ENCODE measurements at places on chromosomes 6 and 20.

GRCh38 chr6:93940381-93940780 is 521.0 kb upstream of the EPHA7 start:
- no peak for DNase-seq

GRCh38 chr20:1652104-1652503 is 5.5 kb downstream of the SIRPG start:
- DNase-seq, result no peak

GRCh38 chr6:22965889-22966288 is 396.5 kb downstream of the HDGFL1 start:
- DNase-seq, result no peak

DNA sequence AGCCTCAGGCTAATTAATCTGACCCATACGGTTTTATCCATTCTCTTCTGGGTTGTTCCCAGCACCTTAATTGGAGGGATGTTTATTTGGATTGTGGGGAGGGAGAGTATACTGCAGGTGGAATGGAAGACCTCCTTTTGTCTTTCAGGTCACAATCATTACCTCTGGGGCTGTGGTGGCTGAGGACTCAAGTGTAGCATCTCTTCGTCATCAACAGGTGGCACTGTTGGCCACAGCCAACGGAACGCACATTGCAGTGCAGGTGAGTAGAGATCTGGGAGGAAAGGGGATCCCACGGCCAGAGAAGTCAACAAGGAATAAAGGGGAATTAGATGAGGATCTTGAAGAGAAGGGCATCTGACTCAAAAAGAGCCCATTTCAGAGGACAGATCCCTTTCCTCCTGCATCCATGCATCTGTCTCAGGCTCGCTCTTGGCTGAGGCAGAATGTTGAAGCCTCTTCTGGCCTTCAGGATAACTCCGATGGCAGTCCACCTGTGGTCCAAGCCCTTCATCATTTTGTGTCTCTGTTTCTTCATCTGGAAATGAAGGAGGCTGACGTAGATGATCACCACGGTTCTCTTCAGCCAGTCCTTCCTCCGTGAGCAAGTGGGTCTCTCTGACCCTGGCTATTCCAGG is 3.2 kb upstream of the DEF6 start:
- DNase-seq, result peak; percentile 43

- no peak for DNase-seq
These were observed 720.9 kb downstream of the GRIK2 start for GRCh38 chr6:102114402-102114801.

GRCh38 chr6:73857341-73857890 is 161.4 kb downstream of the CD109 start:
- DNase-seq, result no peak

DNA sequence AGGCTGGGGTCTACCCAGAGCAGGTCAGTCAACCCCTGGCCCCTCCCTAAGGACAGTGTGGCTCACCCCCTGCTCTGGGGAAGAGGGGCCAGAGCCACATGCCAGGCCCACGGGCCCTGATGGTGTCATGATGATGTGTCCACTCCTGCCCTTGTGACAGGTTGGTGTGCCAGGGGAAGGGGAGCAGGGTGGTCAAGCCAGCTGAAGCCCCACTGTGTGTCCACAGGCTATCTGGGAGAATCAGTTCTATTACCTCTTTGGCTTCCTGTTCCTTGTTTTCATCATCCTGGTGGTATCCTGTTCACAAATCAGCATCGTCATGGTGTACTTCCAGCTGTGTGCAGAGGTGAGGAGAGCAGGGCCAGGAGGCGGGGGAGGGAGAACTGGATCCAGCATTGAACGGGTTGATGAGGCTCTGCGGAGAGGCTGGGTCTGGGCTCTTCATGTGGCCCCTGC is 47.7 kb downstream of the PLAGL2 start:
- DNase-seq, result no peak

GRCh38 chr20:5612581-5613301 is 137.5 kb upstream of the SHLD1 start:
- no peak for DNase-seq

GRCh38 chr6:13788820-13789219 is 25.5 kb downstream of the MCUR1 start:
- DNase-seq, result no peak

DNA sequence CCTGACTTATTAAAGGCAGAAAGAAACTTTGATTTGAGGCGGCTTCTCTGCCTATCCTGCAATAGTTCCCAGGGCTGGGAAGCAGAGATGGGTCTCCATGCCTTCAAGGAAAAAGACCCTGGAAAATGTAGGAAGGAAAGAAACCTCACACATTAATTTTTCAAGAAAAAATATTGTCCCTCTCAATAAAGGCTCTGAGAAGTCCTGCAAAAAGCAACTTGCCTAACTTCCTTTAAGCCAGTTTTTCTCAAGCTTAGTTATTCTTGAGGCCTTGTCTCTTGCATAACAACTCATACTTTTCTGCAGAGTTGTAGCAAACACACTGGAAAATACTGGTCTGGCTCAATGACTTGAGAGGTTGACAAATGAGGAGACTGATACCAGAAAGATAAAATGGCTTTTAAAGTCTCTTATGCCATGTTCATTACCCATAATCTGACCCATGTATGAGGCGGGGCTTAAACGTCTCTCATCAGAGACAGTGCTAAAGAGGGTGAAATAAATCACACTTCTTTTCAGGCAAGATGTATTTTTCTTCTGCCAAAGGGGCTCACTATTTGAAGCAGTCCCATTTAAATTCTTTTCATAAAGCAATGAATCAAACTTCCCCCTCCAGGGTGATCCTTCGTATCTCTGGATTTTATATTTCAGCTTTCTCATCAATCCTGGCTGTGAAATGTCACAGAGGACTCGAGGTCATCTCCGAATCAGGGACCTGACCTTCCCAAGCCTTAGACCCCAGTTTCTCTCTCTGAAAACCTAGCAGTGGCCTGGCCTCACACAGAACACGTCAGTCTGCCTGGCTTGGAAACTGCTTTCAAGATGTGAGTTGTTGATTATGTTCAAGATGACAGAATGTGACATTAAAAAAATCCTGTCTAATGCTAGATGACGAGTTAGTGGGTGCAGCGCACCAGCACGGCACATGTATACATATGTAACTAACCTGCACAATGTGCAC is 82.3 kb upstream of the KCNG1 start:
- DNase-seq, result no peak

- no peak for DNase-seq
These were observed 2.5 kb upstream of the APOBEC2 start for GRCh38 chr6:41050536-41050935.

DNA sequence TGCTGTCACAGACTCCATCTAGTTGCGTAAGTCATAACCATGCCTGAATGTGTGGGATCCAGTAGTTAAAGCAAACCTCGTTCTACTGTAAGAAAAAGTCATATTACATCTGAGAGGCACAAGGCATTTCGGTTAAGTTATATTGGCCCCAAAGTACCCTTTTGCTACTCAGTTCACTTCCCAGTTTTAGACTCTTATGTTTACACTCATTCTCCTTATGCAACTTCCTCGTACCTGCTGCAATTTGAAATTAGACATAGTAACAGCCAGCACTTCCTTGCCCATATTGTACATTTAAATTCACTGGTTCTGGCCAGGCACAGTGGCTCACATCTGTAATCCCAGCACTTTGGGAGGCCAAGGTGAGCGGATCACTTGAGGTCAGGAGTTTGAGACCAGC is 37.0 kb downstream of the PEX7 start:
- no peak for DNase-seq

DNA sequence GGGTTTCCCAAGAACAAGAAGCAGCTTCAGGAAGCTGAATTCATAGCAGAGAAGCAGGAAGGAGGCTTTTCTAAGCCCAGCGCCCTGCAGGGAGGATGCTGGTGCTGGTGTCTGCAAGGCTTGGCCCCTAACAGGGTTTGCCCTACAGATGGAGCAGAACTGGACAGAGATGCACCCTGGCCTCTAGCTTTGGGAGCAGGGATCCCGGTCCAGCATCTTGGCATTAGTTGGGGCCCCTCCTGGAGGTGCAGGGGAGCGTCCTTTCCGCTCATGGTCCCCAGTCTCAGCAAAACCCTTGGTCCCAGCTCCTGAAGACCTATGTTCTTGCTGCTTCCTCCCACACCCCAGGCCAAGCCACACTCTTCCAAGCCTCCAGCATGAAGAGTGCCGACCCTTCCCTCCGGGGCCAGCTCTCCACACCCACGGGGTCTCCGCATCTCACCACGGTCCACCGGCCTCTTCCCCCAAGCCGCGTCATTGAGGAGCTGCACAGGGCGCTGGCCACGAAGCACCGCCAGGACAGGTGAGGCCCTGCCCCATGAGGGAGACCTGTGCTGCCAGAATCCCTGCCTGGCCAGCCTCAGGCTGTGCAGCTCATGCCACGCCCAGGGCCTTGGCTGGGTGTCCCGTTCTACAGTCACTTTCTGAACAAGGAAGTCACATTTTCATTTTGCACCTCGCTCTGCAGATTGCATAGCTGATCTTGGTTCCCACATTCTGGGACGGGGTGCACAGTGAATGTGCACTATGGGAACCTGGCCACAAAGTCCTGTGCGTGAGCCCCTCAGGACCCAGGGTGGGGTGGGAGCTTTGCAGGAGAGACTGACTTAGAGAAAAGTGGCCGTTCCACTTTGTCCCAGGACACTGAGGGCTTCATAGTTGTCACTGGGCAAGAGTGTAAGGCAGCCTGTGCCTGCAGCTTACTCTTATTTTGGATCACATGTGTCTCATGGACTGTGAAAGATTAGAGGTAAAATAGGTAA is 160.2 kb downstream of the SYCP2 start:
- no peak for DNase-seq

DNA sequence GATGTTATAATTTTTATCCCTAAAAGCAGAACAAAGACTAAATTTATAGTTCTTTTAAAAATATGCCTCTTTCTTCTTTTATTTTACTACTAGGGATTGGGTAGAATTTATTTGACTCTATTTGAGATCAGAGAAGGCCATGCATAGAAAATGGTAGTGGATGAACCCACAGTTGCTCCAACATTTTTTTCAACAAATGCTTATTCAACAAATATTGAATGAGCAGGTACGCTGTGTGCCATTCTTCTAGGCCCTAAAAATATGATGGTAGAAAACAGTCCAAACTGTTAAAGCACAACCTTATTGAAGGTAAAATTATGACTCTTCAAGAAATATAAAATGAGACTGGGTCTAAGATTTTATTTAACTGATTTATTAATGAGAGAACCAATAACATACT is 30.0 kb downstream of the OTOR start:
- no peak for DNase-seq

GRCh38 chr20:6944292-6944691 is 176.8 kb downstream of the BMP2 start:
- no peak for DNase-seq

- no peak for DNase-seq
These were observed 24.6 kb downstream of the VSTM2L start for GRCh38 chr20:37927410-37928095.

DNA sequence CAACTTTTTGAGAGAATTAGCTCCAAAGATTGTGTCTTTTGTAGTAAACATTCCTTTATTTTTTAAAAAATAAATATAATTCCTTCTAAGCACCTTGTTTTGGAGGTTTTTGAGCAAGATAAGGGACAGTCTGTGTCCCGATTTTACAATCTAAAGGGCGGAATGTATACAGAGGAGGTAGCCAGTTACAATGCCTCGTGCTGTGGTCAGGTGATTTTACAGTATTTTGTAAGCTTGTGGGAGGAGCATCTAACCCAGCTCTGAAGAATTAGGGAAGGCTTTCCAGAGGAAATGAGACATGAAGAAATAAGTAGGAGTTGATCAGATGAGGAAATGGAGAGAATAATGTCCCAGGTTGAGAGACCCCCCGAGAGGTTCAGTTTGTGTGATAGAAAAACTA is 1.3 kb downstream of the HINT3 start:
- DNase-seq, result no peak

DNA sequence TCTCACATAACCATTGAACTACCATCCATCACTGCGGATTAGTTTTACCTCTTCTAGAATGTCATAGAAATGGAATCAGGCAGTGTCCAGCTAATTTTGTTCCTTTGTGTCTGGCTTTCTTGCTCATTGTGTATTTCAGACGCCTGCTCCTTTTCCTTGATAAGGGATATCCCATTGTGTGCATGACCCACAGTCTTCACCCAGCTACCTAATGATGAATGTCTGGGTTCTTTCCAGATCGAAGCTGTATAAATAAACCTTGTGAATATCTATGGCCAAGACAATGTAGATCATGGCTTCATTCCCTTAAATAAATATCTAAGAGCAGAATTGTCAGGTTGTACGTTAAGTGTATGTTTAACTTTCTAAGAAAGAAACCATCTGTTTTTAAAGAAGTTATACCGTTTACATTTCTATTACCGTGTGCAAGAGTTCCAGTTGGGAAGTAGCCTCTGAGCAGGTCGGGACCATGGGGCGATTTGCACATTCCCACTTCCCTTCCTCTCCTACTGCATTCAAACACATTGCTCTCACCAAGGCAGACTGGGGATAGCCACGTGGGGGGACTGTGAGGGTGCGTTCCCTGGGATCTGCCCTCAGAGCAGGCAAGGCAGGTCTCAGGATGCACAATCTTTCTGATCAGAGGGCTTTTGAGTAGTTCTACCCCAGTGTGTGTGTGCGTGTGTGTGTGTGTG is 13.1 kb downstream of the CD93 start:
- no peak for DNase-seq

- DNase-seq, result no peak
These were observed 29.7 kb upstream of the PI16 start for GRCh38 chr6:36924778-36925374.

DNA sequence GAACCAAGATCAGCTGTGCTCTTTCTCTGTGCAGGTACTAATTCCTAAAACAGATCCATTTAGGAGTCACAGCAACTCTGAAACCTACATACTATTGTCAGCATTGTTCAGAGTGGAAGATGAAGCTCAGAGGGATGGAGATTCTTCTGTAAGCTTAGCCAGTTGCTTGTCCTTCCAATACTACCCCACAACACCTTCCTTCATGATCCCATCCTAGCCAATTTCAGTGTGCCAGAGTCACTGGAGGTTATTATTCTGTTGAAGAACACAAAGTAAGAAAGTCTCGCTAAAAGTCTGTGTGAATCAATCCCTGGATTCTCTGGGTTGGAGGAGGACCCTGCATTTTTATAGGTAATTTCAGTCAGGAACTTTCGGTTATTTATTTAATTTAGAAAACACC is 2.3 kb downstream of the POPDC3 start:
- no peak for DNase-seq

- DNase-seq, result no peak
These were observed 26.9 kb downstream of the PXDC1 start for GRCh38 chr6:3724451-3725144.

DNA sequence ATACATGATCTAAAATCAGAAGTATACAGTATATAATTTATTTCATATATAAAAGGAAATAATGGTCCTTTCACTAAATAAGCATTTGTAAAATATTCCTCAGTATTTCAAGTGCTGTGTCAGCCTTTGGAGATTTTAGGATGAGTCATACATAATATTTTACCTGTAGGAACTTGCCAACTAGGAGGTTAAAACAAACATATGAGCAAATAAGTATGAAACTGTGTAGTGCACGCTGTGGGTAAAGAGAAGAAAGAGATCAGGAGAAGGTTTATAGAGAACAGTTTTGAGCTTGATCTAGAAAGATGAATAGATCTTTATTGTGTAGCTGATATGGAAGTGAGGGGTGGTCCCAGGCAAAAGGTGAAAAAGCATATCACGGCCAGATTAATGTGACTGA is 169.9 kb upstream of the RNF217 start:
- no peak for DNase-seq
